ENCODE measurements at places on chromosomes 4 and X.

DNA sequence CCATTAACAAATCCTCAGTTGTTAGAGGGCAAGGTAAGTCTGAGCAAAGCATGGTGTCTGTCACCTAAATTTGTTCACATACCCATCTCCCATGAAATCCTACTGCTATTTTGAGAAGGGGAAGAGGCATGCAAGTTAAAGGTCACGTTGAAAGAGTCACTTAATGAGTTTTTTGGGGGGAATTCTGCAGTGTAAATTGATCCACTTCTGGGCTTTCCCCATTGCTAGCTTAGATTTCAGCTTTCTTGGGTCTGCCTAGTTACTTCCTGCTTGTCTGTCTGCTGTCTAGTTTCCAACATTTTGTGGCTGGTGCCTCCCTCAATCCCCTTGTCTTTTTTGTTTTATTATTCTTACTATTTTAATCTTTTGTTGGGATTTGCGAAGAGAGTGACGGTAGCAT, 32.0 kb downstream of the CEP135 start:
- no peak for DNase-seq

DNA sequence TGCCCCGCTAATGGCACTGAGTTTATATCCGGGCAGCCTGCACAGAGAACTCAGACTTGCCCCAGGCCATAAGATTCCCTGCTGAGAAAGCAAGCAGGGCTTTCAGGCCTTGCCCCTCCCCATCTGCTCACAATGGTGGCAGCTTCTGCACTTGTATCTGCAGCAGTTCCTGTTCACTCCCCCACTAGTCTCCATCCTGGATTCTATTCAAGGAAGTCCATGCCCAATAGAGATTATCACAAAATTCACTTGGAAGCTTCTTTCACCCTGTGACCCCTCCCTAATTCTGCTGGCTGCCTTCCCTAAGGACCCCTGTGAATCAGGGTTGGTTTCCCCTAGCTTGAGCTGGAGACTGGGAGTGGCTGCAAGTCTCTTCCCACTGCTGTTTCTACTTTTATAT, 34.5 kb upstream of the UCP1 start:
- no peak for DNase-seq

GRCh38 chr4:166846939-166847338, 387.4 kb downstream of the SPOCK3 start:
- DNase-seq: no peak

- no peak for DNase-seq
These were observed 165.9 kb downstream of the IL15 start for GRCh38 chr4:141802333-141802732.

GRCh38 chr4:16881151-16881884, 17.1 kb downstream of the LDB2 start:
- DNase-seq: no peak

- DNase-seq: no peak
These were observed 82.7 kb upstream of the DHRSX start for GRCh38 chrX:2583194-2584162.

DNA sequence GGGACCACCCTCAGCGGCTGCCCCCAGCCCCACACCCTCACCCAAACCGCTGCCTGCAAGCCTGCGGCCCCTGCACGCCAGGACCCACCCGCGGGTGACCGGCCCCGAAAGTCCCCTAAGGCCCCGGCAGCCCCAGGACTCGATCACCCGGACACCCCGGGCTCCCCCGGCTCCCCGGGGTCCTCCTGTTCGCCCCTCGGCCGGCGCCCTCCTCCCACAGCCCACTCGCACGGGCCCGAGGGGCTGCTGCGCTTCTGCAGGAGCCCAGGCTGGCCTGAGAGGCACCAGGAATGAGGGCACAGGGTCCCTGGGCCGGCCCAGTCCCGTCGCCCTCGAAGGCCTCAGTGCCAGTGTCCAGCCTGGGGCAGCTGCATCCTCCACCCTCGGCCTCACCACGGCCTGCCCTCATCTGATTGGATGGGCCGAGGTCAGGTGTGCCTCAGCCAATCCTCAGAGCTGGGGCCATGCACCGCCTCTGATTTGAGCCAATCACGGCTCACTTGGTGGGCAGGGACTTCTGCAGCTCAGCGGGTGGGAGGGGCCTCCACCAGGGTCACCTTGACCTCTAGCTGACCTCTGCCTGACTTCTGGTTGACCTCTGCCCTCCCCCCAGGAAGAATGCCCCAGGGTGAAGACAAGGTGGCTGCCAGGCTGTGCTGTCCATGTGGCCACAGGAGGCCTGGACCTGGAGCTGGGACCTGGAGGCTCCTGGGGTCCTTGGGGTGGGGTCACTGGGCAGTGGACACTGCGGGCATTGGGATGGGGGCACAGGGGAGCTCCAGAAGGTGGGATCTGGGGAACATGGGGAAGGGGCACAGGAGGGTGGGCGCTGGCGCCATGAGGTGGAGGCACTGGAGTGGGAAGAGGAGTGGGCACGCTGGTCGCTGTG, 97.6 kb upstream of the NKX1-1 start:
- DNase-seq: no peak

DNA sequence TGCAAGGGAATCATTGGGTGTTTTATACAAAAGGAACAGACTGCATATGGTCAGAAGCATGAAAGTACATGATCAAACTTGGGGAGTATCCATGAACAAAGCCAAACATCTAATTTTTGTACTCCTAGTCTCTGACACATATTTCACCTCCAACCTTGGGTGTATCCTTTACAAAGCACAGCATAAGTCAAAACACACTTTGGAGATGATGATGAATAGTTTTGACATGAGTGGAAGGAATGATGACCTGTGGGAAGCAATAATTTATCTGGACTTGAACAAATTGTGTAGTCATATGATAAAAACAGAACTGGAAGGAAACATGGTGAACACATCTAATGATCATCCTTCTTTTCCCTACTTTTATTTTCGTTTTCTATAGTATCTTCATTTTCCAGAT, 108.7 kb upstream of the PLS3 start:
- no peak for DNase-seq

GRCh38 chr4:48270523-48270897, 872 bp upstream of the TEC start:
- DNase-seq: no peak

GRCh38 chr4:87209696-87210095, 10.7 kb downstream of the KLHL8 start:
- DNase-seq: no peak

GRCh38 chr4:145851511-145852201, 87.0 kb downstream of the ZNF827 start:
- no peak for DNase-seq

DNA sequence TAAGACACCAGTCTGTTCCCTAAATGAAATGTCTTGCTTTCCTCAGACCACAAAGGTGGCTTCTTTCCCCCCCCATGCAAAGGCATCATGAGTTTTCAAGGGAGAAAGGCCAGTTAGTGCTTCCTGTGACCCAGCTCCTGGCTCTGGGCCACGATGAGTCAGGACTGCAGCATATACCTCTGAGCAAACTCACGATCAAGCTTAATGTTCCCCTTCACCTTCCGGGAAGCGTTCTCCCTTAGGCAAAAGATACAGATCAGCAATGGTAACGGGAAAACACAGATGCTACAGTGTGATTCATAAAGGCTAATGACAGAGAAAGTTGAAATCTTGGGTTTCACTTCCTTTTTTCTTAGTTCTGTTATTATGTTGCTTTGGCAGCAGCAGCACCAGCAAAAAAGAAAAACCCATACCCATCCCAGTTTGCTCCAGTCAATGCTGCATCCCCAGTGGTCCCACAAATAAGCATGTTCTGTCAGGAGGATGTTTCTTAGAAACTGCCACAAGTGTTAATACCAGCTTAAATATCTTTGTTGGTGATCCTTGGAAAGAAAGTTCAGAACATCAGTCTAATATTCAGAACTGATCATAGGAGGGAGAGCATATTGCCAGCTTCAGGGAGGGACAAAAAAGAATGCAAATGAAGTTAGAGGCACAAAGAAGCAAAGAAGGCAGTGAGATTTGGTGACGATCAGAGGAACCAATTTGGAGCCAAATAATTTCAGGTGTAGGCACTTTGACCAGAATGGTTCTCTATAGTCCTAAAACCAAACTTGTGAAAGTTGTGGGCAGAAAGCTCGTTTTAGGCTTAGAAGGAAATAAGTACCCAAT, 41.2 kb downstream of the LONRF3 start:
- DNase-seq: no peak

GRCh38 chr4:94219402-94219801, 11.7 kb downstream of the SMARCAD1 start:
- DNase-seq: no peak

DNA sequence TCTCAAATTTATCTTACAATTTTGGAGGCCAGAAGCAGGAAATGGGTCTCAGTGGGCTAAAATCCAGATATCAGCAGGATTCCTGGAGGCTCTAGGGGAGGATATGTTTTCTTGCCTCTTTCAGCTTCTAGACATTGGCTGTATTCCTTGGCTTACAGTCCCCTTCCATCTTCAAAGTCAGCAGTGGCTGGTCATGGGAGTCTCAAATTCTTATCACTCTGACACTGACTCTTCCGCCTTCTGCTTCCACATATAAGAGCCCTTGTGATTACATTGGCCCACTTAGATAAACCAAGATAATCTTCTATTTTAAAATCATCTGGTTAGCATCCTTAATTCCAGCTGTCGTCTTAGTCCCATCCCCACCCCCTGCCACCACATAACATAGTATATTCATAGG, 113.0 kb downstream of the PCDH7 start:
- DNase-seq: no peak

Measured in cerebellar nuclear complex (tissue), 1 donor.